Mammary epithelial cell (primary cell): ENCODE measurements at places on chromosomes 2 and 18.
A peak's percentile ranks its signal among the peaks of the same experiment; 100 is the strongest.

DNA sequence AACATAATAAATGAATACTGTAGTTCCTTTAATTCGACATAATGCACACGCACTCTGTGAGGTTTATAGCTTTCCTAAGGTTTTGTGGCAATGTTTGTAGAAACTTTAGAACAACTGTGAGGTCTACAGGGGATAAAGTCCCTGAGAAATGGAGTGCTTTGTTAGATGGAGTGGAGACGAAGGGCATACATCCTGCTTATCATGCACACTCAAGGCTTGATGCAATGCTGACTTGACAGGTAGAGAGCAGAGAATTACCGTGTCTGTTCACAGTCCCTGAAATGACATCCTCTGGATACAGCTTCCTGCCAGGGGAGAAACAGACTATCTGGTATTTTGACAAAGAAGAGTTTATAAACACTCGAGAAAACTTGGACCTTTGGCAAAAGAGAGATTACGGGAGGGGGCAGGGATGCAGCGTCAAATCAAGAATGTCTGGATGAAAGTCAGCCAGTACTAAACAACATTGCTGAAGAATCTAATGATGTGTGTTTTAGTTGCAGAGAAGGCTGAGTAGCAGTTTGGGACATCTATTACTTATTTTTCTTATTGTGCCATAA lies 766.9 kb upstream of the ZEB2 start:
- DNase-seq = no peak

- DNase-seq = peak; percentile 78
Observed at GRCh38 chr2:20430461-20431300, 16.2 kb upstream of the RHOB start.

- DNase-seq = no peak
Observed at GRCh38 chr2:85854897-85855296, 33.9 kb downstream of the ST3GAL5 start.

DNA sequence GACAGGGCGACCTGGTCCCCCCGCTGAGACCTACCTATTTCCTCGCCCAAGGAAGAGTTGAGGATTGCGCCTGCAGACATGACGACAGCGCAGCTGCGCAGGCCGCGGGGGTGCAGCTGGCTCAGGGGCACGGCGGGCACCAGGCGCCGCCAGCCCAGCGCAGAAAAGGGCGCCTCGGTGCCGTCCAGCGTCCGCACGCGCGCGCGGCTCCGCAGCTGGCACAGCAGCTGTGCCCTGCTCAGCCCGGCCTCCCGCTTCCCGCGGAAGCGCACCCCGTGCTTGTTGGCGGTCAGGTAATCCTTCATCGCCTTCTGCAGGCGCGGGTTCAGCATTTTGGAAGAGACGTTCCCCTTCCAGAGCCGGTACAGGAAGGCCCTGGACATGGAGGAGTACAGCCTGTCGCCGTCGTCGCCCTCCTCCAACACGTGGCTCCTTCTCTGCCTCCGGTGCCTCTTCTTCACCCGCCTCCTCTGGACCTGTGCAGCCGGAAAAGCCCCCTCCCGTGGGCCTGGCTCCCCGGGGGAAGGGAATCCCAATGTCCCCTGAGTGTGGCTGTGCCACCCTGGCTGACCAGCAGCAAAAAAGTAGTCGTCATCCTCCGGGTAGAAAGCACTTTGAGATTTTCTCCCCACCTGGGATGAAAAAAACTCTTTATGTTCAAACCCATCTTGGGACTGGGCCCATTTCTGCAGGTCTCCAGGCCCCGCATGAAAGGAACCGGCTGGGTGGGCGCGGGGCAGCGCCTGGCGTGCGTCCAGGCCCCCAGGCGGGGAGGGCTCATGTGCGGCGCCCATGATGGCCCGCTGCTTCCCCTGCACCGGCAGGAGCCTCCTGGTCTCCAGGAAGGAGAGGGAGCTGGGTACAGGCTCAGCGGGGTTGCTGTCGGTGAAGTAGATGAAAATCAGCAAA lies 42.7 kb downstream of the ST6GAL2 start:
- no peak for DNase-seq

GRCh38 chr2:120820263-120820952 lies 84.7 kb downstream of the GLI2 start:
- DNase-seq = no peak

- no peak for DNase-seq
Observed at GRCh38 chr2:12547566-12548170, 169.1 kb upstream of the TRIB2 start.

GRCh38 chr2:199315299-199316179 lies 142.2 kb downstream of the SATB2 start:
- DNase-seq = peak; percentile 7

DNA sequence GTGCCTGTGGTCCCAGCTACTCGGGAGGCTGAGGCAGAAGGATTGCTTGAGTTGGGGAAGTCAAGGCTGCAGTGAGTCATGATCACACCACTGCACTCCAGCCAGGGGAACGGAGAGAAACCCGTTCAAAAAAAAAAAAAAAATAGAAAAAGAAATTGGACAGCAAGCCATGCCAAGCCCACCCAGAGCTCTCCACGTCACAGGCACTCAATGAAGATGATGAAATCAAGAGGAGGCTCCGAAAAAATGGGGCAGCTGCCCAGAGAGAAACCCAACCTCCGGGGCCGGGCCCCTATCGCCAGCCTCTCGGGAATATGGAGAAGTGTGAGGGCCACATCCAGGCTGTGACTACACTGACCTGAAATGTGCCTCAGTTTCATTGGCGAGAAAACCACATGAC lies 40.0 kb downstream of the BIN1 start:
- DNase-seq = no peak

GRCh38 chr18:62721839-62722795 lies 6.8 kb downstream of the PHLPP1 start:
- no peak for DNase-seq

- DNase-seq = no peak
Observed at GRCh38 chr2:205738117-205738968, 56.0 kb downstream of the NRP2 start.

DNA sequence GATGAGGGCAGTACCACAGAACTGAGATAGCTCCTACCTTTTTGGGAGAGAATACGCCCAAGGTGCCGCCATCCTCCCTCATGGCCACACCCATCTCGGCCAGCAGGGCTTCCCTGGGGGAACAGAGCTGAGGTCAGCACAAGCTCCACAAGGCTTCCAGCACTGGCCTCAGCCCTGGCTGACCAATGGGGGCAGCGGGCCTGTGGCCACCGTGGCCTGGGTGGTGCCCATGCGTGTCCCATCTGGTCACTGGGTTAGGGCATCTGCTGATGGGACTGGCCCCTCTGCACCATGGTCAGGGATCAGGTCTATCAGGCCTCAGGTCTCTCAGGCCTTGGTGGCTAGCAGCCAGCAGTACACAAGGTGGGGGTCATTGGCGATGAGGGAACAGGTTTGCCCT lies 50.9 kb downstream of the KIF1A start:
- no peak for DNase-seq

GRCh38 chr2:19600506-19600905 lies 242.1 kb upstream of the OSR1 start:
- DNase-seq = no peak

- DNase-seq = no peak
Observed at GRCh38 chr2:163600801-163601200, 135.0 kb downstream of the FIGN start.

- no peak for DNase-seq
Observed at GRCh38 chr18:11653521-11653920, 35.5 kb upstream of the GNAL start.

DNA sequence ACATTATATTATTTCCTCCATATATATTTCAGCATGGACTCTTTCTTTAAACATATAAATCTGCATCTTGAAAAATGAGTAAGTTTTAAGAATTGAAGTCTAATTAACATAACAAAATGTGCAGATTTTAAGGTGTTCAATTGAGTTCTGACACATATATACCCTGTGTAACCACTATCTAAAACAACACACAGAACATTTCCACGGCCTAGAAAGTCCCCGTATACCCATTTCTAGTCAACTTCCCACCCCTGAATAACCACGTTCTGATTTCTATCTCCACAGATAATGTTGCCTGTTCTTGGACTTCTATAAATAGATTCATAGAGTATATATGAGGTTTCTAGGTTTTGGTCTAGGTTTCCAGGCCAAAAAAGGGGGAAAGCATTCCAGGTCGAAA lies 87.5 kb downstream of the AAK1 start:
- DNase-seq = no peak

- no peak for DNase-seq
Observed at GRCh38 chr2:240384711-240385450, 50.6 kb upstream of the GPC1 start.

GRCh38 chr2:237045449-237045848 lies 40.2 kb upstream of the COPS8 start:
- peak; percentile 5 for DNase-seq

- peak; percentile 51 for DNase-seq
Observed at GRCh38 chr2:150387586-150388288, 99.7 kb downstream of the RND3 start.

DNA sequence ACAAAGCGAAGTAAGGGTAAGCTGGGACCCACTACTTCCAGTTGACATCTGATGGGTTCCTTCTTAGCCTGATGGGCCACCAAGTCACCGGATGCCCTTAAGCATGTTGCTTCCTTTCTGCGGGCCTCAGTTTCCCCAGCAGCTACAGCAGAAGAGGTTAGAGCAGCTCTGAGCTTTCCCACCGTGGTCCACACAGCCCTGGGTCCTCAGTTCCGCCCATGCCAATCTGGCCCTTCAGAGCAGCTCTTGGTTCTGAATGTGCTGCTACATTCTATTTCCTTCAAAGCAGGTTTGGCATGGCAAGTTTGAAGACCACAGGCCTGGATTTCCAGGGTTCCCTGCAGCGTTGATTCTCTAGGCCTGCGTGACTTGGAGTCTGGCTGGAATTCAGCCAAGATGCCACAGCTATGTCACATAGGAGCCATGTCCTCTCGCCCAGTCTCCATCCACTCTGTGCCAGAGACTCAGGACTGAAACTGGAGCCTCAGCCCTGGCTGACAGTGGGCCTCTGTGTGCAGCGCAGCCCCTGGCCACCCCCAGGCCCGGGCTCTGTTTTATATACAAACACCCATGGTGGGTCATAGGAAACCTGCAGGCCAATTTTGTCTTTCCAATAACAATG lies 79.6 kb downstream of the TFCP2L1 start:
- DNase-seq = no peak

DNA sequence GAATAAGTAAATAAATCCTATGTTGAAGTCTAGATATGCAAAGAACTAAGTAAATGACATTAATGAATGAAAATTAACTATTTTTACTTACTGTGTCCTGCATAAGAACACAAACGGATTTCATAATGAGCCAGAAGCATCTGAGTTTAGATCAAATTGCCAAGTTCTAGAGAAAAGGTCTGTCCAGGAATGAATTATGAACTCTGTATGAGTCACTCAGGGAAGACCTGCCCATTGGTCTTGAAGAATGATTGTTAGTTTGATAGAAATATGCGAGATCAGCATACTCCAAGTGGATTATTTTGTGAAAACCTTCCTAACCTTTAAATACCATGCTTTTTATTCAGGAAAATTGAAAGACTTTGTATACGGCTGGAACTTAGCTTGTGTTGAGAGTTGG lies 189.5 kb downstream of the DOK6 start:
- peak; percentile 14 for DNase-seq

DNA sequence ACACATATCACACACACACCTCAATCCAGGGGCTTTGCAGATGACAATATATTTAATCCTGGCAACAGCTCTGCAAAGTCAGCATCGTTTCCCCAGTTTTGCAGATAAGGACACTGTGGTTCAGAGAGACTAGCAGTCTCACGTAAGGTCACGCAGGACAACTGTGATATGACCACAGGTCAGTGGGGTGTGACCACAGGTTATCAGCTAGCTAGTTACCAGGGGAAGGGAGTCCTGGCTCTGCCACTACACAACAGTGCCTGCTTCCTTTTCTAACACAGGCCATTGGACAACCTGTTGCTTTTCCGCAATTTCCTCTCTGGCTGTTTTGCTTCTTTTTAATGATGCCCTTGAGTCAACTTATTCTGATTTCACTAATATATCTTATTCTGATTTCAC lies 33.3 kb downstream of the RBMS1 start:
- no peak for DNase-seq

GRCh38 chr2:227414846-227415245 lies 27.1 kb upstream of the SCYGR1 start:
- DNase-seq = peak; percentile 95

GRCh38 chr18:49970319-49970718 lies 157.0 kb upstream of the ACAA2 start:
- no peak for DNase-seq

DNA sequence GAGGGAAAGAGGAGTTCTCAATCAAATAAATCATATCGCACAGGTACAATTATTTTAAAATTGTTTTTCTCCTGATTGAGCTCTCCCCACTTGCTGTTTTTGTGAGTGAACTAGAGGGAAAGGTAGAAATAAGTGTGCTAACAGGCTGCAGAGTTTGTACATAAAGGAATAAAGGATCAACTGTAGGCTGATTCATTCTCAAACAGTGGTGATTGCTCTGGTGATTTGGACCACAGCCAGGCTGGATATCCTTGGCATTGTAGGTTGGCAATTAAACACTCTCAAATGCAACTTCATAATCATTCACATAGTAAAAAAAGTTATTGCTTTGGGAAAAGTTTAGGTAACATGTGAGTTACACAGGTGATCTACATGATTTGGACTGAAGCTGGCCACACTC lies 29.8 kb downstream of the LRP1B start:
- DNase-seq = peak; percentile 30

GRCh38 chr2:178279142-178279541 lies 84.8 kb downstream of the OSBPL6 start:
- peak; percentile 92 for DNase-seq

GRCh38 chr2:11628675-11629074 lies 41.3 kb downstream of the NTSR2 start:
- DNase-seq = no peak

GRCh38 chr2:73503992-73504570 lies 118.4 kb downstream of the ALMS1 start:
- peak; percentile 16 for DNase-seq

DNA sequence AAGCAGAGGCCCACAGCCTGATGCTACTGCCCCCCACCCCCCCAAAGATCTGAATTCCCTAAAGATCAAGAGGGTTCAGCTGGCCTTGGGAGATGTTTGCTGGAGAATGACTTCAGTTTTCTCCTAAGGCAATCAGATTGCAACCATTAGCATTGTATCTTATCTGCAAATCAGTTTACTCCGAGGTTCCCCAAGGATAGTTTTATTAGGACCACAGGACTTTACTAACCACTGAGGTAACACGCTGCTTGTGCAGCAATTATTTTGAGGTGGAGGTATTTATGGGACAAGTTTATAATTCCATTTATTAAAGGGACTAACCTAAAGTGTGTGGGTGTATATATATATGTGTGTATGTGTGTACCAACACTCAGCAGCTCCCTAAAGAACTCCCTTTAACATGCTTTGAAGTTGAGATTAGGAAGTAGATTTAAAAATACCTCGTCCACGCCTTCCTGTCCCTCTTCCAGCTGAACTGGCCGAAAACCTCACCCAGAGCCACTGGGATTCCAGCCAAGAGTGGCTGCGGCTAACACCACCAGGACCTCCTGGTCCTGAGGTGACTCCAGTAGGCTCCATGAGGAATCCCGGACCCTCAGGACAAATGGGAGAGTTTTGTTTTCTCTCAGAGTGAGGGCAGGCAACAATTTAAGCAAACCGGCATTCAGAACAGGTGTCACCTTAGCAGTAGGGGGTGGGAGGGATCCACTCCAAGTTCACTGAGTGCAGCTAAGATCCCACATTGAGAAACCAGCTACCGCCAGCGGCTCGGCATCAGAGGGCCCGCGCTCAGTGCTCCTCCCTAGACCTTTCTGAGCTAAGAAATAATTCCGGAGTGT lies 3.0 kb upstream of the DLX1 start:
- no peak for DNase-seq
